Prostate gland (tissue), 2 donors: ENCODE measurements at places on chromosomes 6 and 20. TPM values are rescaled to one million over a fixed set of nuclear protein-coding genes. Genes with fewer than 3 reads are reported as not detected.

GRCh38 chr6:34226731-34227586 lies 9.7 kb upstream of the HMGA1 start:
- H3K36me3 ChIP-seq = no peaks in the 10 kb centered on the region
- no peak overlapping the region for H3K4me3 ChIP-seq
- H3K4me1 ChIP-seq = peaks cover 6% of the 10 kb centered on the region
- no peak for DNase-seq
- H3K27ac ChIP-seq = no peak overlapping the region

DNA sequence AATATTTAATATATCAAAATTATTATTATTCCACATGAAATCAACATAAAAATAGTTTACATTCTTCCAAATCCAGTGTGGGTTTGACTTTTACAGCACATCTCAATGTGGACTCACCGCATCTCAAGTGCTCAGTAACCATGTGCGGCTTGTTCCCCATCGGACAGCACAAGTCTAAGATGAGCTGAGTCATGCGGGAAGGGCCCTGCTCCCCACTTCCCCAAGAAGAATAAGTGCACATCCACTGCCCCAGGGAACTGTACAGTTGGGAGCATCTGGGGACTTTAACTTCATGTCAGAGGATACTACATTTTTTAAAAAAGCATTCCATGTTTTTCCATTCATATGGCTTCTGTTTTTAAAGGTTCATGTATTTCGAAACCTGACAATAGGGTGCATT lies 325.6 kb downstream of the BTBD3 start:
- H3K4me1 ChIP-seq = no peaks in the 10 kb centered on the region
- no peak for DNase-seq
- H3K27ac ChIP-seq = no peak overlapping the region
- H3K36me3 ChIP-seq = no peaks in the 10 kb centered on the region

DNA sequence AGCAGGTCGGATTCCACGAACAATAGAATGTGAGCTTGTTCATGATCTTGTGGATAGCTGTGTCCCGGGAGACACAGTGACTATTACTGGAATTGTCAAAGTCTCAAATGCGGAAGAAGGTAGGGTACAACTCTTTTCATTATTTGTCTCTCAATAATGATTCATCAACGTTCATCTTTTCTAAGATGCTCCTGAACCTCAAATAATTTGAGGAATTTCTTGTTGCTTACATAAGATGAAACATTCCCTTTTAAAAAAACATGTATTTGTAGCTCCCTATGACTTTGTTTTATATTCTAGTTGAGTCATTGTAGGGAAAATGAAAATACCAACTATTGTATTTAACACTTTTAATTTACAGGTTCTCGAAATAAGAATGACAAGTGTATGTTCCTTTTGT lies 17.0 kb downstream of the MCM8 start:
- H3K27ac ChIP-seq = no peak overlapping the region
- H3K4me1 ChIP-seq = no peaks in the 10 kb centered on the region
- no peaks in the 10 kb centered on the region for H3K36me3 ChIP-seq
- no peak overlapping the region for H3K4me3 ChIP-seq

DNA sequence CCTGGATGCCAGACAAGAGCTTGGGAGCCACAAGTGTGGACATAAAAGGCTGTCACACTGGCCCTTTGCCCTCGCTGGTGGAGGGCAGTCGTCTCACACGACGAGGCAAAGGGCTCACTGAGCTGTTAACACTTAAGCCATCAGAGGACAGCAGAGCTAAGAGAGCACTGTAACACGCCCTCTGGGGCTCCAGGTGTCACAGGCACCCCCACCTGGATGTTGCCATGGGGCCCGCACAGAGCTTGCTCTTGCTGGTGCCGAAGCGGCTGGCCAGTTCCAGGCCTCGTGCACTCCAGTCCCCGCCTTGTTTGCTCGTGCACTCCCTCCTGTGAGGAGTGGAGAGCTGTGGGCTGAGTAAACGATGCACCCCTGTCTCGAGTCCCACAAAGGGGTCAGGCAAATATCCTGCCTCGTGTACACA lies 37.4 kb downstream of the SLC35D3 start:
- no peaks in the 10 kb centered on the region for H3K4me1 ChIP-seq
- H3K36me3 ChIP-seq = no peaks in the 10 kb centered on the region
- H3K27ac ChIP-seq = no peak overlapping the region
- H3K4me3 ChIP-seq = no peak overlapping the region
- DNase-seq = no peak

GRCh38 chr20:51979226-51979625 lies 176.9 kb upstream of the SALL4 start:
- no peaks in the 10 kb centered on the region for H3K36me3 ChIP-seq
- H3K4me1 ChIP-seq = no peaks in the 10 kb centered on the region
- no peak for DNase-seq
- no peak overlapping the region for H3K4me3 ChIP-seq
- H3K27ac ChIP-seq = no peak overlapping the region
- no peaks in the 10 kb centered on the region for H3K27me3 ChIP-seq

DNA sequence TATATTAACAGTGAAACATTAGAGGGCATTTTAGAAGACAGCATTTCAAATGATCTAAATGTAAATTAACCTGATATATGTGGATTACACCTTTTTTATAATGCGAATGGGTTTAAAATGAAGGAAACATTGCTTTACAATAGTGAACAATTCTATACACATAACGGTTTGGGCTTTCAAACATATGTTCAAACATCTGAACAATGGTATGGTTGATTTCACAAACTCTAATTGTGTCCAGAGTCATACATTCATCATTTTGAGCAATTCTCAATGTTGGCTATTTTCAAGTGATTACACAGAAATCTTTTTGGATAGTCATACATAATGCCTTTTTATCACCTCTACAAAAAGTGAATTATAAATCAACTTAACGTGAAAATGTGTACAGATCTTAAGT lies 578.1 kb downstream of the PHF3 start:
- H3K4me1 ChIP-seq = no peaks in the 10 kb centered on the region
- H3K27ac ChIP-seq = no peak overlapping the region
- no peaks in the 10 kb centered on the region for H3K36me3 ChIP-seq
- no peak for DNase-seq
- H3K4me3 ChIP-seq = no peak overlapping the region

GRCh38 chr6:32852018-32852843 lies 1.3 kb downstream of the TAP1 start:
- H3K4me3 ChIP-seq = peak overlapping the region; percentile 97
- peaks cover 10% of the 10 kb centered on the region for H3K4me1 ChIP-seq
- H3K27ac ChIP-seq = peak overlapping the region; percentile 99
- peak; percentile 50 for DNase-seq
- peaks cover 10% of the 10 kb centered on the region for H3K36me3 ChIP-seq

- no peak overlapping the region for H3K27ac ChIP-seq
- H3K27me3 ChIP-seq = no peaks in the 10 kb centered on the region
- no peaks in the 10 kb centered on the region for H3K36me3 ChIP-seq
- no peak for DNase-seq
- no peak overlapping the region for H3K4me3 ChIP-seq
Measured at GRCh38 chr6:135876058-135876457, 24.6 kb downstream of the PDE7B start.

DNA sequence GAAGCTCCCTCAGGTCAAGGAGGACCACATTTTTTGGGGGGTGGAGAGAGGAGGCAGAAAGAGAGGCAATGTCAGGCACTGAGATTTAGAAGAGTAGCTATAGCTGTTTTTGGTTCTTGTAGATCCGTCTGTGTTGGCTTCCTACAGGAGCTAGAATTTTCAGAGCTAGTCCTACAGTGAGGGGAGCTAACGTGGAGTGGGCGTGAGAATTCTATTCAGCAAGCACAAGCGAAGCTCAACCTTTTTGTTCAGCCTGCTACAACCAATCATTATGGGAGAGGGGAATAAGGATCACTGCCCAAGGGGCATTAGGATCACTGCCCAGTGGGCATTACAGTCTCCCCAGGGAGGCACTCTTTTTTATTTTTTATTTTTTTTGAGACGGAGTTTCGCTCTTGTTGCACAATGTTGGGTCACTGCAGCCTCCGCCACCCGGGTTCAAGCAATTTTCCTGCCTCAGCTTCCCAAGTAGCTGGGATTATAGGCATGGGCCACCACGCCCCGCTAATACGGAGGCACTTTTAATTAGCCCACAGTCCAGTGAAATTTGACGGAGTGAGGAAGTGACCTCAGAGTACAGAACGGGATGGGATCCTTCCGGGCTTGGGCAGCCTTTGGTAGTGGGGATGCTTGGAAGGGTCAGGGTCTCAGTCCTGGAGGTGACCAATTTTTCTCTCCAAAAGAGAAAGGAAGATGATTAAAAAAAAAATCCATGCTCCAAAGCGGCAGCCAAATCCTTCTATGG lies 1.1 kb upstream of the PANK2 start:
- no peaks in the 10 kb centered on the region for H3K36me3 ChIP-seq
- H3K27ac ChIP-seq = peak overlapping the region; percentile 95
- H3K4me1 ChIP-seq = peaks cover 4% of the 10 kb centered on the region

Gene COL11A2
- total RNA-seq = 3.6 TPM

Gene SUMO4
- total RNA-seq = 2.4 TPM

Gene ALDH8A1
- total RNA-seq = 7.6 TPM

Gene DNPH1
- 40.3 TPM for total RNA-seq
